ENCODE measurements at places on chromosomes 7 and 10. TPM values are rescaled to one million over a fixed set of nuclear protein-coding genes. Genes with fewer than 3 reads are reported as not detected.

The CTAGE8 gene
- not detected for total RNA-seq

The C10orf67 gene
- total RNA-seq = not detected

GRCh38 chr10:128687408-128687807 is 561.2 kb upstream of the MKI67 start:
- DNase-seq = no peak

- DNase-seq = no peak
These were observed 48.5 kb downstream of the CALD1 start for GRCh38 chr7:134827889-134828288.

GRCh38 chr10:30231071-30231652 is 117.9 kb downstream of the MTPAP start:
- no peak for DNase-seq

The GPC2 gene
- total RNA-seq = 3.2 TPM

GRCh38 chr10:129741978-129742741 is 221.9 kb downstream of the EBF3 start:
- DNase-seq = no peak

DNA sequence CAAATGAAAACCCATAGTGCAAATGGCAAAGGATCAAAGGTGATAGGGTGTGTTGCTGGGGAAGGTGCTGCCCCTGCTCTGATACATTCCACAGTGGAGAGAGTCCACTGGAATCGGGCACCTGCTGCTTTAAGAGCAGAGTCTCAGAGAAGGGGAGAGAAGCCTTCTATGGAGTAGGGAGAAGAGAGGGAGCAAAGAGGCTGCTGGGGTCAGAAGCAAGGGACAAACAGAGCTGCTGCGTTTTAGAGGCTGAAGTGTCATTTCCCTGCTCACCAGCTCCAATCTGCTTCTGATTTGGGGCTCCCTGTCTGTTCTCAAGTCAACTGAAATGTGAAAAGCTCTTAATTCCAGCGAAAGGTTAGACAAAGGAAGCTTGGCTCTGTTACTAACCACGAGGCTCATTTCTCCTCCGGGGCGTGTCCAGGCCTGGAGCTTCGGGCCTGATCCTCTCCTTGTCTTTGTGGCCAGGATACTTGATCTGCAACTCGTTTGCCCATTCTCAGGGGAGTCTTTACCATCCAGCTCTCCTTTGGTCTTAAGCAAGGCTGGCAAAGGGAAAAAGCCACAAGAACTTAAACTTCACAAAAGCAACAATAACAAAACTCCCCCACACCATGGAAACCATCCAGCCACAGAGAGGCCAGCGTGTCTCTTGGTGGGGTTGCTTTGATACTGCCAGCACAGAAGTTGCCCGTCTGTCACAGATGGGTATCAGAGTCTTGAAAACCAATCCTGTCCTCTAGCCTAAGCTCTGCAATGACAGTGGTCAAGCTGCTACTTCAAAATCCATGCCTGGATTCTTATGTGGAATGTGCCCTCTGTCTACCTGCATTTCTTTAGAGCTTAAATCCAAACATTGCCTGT is 692.6 kb downstream of the SUGCT start:
- no peak for DNase-seq

DNA sequence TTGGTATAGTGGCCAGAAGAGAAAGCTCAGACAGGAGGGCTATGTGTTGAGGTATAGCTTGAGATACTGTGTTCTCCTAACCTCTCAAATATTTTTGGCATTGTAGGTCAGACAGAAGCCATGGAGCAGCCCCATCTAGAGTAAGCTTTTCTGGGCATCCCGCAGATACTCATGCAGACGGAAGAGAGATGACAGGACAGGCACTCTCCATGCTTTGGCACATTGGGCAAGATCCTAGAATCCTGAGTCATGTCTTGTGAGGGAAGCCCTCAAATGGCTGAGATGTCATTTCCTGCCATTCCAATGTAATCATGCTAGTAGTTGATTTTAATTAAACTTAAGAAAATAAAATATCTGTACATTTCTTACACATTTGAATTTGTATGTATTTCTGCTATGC is 16.8 kb upstream of the KIF20B start:
- no peak for DNase-seq

DNA sequence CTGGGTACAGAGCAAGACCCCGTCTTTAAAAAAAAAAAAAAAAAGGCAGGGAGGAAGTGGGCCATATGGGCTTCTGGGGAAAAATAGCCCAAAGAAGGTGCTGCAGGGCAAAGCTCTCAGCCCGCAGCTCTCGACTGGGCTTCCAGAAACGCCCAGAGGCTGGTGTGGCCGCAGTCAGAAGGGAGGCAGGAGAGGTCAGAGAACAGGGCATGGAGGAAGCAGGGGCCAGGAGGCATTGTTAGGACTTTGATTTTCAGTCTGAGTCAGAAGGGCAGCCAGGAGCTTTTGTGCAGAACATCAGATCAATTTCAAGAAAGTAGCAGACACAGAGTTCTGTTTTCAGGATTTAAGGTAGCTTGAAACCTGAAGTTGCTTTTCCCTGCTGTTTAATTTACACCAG is 35.3 kb upstream of the CYTH3 start:
- DNase-seq = no peak

- DNase-seq = no peak
These were observed 74.1 kb downstream of the VIPR2 start for GRCh38 chr7:159070431-159071148.

DNA sequence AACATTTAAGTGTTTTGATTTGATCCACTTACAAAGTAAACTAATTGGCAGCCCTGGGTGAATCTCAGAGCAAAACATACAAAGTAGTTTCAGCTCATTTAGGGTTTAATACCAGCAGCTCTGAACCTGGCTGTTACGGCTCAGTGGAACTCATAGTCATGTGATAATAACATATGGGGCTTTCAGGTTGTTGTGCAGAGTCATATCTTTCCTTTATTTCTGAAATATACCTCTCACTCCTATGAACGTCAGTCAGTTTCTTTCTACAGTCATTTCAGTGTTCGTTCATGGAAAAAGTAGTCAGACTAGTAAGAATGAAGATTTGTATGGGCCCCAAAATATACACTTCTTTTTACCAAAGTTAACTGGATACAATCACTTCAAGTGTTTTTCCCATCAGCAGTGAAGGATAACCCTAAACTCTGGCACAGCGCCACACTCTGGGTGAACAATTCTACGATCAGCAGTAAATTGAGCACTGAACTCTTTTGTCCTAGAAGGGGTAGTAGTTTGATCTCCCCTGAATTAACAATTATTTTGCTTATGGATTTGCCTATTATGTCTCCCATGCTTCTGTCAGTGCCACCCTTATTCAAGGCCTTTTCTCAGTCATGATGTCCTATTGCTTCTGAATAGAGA is 218.6 kb downstream of the THSD7A start:
- DNase-seq = no peak

- no peak for DNase-seq
These were observed 111.7 kb upstream of the PLXNA4 start for GRCh38 chr7:132687981-132688383.

The PSD gene
- 0.35 TPM for total RNA-seq

The PVRIG gene
- total RNA-seq = not detected

The C10orf62 gene
- total RNA-seq = not detected

The NUTM2E gene
- 0.19 TPM for total RNA-seq

The PCLO gene
- 1.4 TPM for total RNA-seq

DNA sequence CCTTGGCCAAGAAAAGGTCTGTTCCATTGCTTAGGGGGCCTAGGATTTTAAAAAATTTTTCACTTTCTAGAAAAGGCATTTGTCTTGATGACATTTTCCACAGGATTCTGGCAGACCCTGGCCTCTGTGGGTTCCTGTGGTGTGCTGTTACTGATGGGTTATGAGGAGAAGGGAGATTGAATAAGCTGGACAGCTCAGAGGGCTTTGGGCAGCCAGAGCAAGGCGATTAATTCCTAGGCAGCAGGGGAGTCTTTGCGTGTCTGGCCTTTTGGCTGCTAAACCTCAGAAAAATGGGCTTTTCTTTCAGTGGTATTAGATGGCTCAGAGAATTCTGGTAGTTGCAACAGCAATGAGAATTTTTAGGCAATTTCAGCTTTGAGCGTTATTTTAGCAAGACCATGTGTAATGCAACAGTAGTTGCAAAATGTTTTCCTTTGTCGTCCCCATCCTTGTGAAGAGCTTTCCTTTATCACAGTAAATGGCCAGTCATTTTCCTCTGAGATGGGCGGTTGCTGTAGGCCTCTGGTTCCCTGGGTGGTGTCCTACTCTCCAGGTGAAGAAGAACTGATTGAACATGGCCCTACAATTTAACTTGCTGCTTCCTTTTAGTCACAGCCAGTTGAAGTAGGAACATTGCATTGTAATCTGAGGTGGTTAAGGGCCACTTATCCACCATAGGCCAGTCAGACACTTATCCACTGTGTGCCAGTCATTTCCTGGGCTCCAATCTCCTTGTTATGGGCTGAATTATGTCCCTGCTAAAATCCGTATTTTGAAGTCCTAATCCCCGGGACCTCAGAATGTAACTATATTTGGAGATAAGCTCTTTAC is 43.2 kb downstream of the SH2D4B start:
- DNase-seq = no peak

GRCh38 chr10:4067931-4068561 is 283.0 kb upstream of the KLF6 start:
- no peak for DNase-seq

- no peak for DNase-seq
These were observed 72.7 kb downstream of the COL13A1 start for GRCh38 chr10:69874449-69874848.

- DNase-seq = no peak
These were observed 67.1 kb downstream of the IKZF1 start for GRCh38 chr7:50371551-50372021.

The CDHR1 gene
- 1.3 TPM for total RNA-seq

GRCh38 chr7:95198863-95199262 is 125.5 kb downstream of the PON1 start:
- DNase-seq = no peak

DNA sequence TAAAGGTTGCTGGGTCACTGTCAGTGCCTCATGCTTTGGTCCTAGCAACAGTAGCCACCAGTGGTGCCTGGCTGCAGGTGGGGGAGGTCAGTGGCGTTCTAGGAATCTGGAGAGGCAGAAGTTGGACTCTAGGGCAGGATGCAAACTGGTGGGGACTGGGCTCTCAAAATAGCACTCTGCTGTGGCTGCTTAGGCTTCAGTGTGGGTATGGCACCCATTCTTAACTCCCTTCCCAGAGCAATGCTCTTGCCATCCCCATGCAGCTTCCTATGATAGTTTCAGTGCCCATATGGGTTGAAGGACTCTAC is 330.8 kb downstream of the PCDH15 start:
- DNase-seq = no peak

- DNase-seq = no peak
These were observed at the start of gene ZNF425 for GRCh38 chr7:149125863-149126661. Gene ZNF425 (minus strand): TSS chr7:149126324. CDS start chr7:149126213, 111 bp downstream.

The PON1 gene
- not detected for total RNA-seq

DNA sequence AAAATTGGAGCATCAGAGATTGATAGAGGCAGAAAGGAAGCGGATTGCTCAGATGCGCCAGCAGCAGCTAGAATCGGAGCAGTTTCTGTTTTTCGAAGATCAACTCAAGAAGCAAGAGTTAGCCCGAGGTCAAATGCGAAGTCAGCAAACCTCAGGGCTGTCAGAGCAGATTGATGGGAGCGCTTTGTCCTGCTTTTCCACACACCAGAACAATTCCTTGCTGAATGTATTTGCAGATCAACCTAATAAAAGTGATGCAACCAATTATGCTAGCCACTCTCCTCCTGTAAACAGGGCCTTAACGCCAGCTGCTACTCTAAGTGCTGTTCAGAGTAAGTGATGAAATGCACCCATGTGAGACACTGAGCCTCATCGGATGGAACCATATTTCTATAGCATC is 33.1 kb downstream of the STAMBPL1 start:
- no peak for DNase-seq

The CCDC3 gene
- 1.8 TPM for total RNA-seq

- DNase-seq = no peak
These were observed 81.6 kb upstream of the INSYN2A start for GRCh38 chr10:127278001-127278400.

The STK31 gene
- 0.05 TPM for total RNA-seq

- no peak for DNase-seq
These were observed 3.5 kb downstream of the ANTXRL start for GRCh38 chr10:46290101-46290886.

The HNRNPF gene
- total RNA-seq = 175 TPM

DNA sequence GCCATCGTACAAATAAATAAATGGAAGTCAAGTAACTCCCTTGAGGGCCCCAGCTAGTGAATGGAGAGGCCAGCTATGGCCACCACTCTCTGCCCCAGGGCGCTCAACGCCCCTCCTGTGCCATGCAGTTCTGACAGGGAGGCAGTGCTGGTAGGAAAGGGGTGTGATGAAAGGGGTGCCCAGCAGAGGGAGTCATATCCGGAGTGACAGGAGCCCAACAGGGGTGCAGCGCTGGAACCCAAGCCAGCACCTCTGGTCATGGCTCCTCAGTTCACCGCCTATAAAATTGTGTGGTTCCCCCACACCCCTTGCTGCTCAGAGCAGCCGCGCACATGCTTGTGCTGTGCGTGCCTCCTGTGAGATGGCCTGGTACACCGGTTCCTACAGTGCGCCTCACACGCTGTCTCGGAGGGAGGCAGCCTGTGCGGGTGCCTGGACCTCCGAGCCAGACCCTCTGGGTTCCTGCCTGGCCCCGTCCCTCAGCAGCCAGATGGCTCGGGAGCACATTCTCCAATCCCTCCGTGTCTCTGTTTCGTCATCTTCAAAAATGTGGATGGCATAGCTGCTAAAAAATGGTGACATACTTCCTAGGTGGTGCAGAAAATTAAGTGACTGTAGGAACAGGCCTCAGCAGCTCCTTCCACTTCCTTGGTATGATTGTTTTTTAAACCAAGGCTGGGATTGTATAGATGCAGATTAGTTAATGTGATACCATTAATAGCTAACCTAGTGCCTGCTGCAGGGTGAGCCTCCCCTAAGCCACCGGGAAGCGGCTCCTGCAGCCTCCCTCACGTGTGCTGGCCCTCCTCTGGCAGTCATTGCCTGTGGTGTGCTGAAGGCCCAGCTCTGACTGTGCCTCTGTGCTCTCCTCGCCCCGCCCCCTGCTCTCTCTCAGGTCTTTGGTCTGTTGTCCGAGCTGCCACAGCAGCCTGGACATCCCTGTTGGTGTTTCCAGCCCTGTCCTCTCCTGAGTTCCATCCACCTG is 125.8 kb downstream of the EGFR start:
- no peak for DNase-seq

DNA sequence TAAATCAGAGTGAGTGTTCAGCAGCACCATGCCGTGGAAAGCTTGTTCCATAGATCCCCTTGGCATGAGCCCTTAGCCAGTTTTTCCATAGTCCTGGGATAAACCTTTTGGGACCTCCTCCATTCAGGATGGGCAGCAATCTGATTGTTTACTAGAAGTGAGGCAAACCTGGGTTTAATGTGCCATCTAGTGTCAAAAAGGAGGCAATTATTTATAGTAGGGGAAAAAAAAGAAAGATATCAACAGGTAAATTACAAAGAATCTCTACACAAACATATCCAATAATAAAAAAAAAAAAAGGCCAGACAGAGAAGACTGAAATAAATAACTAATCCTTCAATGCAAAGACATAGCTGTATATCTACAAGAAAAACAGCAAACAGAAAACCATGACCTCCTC is 229.0 kb upstream of the STK17A start:
- no peak for DNase-seq

Data from glomerular endothelial cell (primary cell).